ENCODE measurements at places on chromosomes 1 and 21.

DNA sequence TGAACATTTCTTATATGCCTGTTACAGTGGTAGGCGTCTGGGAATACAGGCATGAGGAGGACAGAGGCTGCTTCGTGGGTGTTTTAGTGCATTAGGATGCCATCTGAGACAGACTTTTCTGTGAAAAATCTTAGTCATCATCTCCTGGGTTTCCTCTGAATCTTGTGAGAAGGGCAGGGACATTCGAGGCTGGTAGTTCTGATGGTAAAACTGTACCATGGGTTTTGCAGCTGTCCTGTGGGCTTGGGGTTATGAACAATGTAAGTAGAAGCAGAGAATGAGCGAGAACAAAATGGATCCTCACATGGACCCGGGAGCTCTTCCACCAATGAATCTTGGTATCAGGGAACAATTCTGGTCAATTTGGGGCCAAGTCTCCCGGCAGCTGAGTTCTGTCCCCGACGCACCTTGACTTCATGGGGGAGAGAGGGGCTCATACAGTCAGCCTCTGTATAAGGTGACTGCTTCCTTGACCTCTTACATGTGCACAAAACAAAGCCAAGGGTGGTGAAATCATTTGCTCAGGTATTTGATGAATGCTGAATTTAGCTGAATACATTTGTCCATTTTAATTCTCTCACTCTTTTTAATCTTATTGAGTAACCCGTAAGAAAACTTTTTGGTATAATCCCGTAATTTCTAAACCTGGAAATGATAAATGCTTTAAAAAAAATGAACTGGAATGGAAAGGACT is 63.6 kb upstream of the ERRFI1 start:
- no peak for DNase-seq

DNA sequence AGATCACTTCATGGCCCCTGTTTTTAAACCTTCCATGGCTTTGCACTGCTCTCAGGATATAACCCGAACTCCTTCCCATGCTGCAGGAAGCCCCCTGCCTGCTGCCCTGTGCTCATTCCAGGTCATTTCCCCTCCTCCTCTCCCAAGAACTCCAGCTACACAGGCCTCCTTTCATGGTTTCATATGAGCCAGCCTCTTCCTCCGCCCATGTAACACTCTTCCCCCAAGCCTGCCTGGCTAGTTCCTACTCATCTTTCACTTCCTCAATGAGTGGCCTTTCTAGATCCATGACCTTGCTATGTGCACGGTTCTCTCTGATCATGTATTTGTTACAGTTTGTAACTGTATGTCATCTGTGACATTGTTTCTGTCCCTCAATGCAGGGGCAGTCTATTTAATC is 3.1 kb upstream of the NCF2 start:
- no peak for DNase-seq

- no peak for DNase-seq
Measured at GRCh38 chr21:29074783-29075182, 1.3 kb upstream of the CCT8 start.

- no peak for DNase-seq
Measured at GRCh38 chr1:22591576-22591975, 28.3 kb downstream of the EPHA8 start.

- DNase-seq = no peak
Measured at GRCh38 chr1:98910827-98911226, 93.8 kb downstream of the PLPPR5 start.

DNA sequence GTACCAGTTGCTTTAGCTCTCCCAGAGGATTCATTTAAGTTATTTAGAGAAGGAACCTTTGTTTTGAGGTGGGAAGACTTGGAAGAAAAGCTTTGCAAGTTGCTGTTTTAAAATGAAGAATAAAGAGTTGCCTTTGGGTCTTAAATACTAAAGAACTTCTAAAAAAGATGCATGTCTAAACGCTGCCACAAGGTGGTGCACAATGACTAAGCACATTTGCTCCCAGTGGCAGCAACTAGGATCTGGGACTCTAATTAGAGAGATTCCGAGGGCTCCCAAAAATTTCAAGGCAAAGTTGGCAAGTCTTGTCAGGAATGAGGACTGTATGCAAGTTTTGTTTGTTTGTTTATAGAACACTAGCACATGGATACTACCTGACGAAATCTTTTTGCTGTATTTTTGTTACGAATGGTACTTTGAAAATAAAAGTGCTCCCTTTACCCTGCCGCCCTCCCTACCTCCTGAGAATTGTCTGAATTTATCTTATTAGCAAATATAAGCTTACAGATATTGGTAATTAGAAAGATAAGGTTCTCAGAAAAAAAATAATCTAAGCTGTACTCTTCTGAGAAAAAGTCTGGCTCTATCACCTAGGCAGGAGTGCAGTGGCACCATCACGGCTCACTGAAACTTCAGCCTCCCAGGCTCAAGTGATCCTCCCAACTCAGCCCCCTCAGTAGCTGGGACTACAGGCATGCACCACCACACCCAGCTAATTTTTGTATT is 121.8 kb downstream of the HFM1 start:
- DNase-seq = peak; percentile 51

DNA sequence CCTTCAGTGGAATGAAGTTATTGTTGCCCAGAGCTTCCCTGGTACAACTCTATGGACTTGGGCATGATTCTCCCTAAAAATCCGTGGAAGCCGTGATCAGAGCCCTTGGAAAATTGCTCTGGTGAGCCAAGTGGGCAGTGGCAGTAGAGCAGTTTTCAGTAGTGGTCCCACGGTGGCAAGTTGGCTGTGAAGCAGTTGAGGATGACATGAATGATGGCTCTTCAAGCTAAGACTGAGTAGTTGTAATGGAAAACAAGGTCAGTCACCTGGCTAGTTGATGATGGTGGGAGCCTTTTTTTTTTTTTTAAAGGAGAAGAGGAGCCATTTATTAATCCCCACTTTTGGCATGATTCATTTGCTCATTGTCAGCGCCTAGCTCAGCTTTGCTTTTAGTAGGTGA is 36.2 kb downstream of the PBX1 start:
- DNase-seq = no peak

DNA sequence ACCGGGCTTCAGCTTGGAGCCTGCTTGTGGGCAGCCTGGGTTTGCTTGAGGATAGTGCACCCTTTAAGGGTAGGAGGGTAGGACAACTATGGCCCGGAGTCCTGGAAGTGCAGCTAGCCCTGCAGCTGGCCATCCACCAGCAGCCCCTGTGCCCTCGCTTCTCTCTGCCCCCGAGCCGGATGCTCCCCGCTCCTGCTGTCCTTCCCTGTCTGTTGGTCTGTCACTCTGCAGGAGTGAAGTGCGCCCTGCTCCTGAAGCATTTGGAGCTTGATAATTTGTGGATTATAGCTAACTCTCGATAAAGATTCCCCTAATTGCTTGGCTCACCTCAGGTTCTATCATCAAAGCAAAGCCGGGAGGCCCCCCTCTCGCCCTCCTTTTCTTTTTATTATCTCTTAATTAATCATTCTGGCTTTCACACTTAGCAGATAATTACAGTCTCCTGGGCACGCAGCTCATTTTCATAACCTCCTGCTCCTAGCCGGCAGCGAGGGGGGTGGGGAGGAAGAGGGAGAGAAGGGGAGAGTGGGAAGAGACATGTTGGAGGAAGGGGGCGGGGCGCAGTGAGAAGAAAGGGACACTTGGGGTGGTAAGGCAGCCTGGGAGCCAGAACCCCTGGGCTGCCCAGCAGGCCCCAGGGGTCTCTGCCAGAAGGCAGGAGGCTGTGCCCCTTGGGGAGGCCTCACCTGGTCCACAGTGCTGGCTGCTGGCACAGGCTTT is 14.4 kb downstream of the KIRREL1 start:
- no peak for DNase-seq

- DNase-seq = no peak
Measured at GRCh38 chr1:7013833-7014639, 228.8 kb downstream of the CAMTA1 start.

DNA sequence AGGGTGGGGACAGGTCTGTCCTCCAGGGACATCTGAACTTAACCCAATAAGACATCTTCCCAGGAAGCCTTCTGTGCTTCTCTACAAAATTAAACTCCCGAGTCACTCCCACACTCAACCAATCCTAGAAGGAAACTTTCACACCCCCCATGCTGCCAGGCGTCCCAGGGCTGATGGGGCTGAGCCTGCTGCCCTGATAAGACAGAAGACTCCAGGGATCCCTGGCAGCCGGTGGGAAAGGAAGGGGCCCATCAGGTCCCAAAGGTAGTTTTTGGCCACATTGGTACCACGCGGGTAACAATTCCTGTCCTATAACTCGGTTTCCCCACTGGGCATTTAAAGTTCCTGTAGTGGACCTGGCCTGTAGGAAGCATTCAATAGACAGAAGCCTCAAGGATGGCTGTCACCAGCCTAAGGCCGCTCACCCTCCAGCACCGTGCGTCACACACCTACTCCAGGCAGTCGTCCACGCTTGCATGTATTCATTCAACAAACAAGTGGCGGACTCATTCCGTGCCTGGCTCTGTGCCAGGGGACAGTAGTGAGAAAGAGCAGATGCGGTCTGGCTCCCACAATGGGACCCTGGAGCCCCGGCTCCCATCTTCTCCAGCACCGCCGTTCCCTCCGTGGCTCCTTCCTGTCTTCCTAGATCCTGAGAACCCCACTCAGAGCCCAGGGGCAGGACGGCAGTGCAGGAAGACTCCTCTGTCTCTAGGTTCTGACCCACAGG is 465.2 kb downstream of the NPHP4 start:
- no peak for DNase-seq

DNA sequence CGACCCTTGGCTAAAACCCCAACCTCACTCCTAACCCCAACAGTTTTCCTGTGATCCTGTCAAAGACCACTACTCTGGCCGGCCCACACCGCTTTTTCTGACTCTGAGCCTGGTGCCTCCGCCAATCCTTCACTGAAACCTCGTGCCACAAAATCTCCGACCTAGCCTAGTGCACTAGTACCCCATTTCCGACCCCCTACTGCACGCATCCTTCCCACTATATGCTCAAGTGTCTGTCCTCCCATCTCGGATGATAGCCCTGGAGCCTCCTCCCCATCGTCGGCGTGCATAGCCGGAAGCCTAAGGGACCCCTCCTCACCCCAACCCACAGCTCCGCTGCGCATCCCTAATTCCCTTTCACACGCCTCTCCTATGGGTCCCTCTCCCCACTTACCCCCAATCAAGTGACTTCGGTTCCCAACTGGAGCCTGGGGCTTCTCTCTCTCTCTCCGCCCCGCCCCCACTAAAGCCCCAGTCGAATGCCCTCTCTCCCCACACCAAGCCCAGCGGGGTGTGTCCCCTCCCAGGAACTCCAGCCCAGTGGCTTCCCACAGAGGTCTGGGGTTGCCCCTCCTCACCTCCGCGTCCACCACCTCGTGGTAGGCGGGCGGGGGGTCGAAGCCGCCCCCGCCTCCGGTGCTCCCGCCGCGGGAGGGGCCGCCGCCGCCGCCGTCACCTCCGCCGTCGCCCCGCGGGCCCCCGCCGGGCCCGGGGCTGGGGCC is 791 bp downstream of the USP24 start:
- no peak for DNase-seq

GRCh38 chr1:210367566-210367965 is 38.9 kb downstream of the HHAT start:
- no peak for DNase-seq

DNA sequence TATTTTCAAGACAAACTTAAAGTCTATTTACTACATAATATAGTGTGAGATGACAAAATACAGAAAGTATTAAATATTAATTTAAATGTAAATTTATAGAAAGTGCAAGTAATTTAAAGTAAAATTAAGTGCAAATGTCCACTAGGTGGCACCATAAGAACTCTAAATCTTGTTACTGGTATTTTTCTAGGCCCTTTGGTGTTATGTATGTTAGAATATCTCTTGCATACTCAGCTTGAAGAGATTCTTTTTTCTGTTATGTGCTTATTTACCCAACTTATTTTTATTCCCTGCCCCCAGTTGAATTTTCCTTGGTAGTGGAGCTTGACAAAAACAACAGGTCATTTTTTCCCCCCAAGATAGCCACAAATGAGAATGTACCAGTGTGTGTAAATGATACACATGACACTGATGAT is 71.5 kb downstream of the RPS6KC1 start:
- DNase-seq = no peak

DNA sequence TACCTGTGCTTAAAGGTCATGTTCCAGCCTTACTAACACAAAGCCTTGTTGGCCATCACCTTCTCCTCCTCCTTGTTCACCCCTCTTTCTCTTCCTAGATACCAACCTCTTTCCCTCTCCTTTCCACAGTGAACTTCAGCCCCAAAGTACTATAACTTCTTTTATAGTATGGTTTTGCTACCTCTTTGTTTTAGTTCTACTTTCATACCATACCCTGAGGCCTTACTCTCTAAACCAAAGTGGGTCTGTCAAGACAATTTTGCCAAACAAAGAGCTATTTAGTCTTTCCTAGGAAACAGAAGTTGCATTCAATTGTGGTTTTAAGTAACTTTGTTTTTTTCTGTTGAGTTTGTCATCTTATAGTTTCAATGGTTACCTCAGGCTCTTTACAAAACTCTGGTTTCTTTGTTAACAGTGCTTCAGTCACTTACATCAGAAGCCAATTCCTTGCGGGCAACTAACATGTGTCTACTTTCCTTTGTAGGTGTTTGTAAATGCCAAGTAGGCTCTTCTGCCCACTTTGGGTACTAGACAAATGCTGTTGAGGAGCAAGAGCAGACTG is 623.9 kb upstream of the PKN2 start:
- no peak for DNase-seq

- DNase-seq = no peak
Measured at GRCh38 chr1:7595336-7595735, 175.8 kb upstream of the VAMP3 start.

DNA sequence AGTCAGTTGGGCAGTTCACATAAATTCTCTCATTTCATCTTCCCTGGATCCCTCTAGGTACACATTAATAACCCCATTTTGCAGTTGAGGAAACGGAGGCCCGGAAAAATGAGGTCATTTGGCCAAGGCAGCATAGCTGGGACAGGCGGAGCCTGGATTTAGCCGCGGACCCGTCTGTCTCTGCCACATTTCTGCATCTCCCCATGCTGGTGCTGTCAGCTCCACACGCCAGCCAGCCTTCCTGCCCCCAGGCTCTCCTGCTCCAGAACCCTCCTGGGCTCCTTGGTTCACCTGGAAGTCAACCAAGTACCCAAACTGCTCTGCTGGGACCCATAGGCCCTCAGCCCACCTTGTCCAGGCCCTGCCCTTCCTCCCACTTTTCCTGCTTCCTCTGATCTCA is 7.6 kb downstream of the FOXO6 start:
- no peak for DNase-seq

- DNase-seq = no peak
Measured at GRCh38 chr21:40300300-40300699, 433.1 kb downstream of the PCP4 start.

GRCh38 chr21:27532076-27532475 is 565.2 kb upstream of the ADAMTS5 start:
- peak; percentile 50 for DNase-seq

GRCh38 chr1:21297975-21298374 is 7.7 kb upstream of the ECE1 start:
- DNase-seq = no peak

GRCh38 chr1:209086486-209087192 is 496.9 kb upstream of the CAMK1G start:
- DNase-seq = no peak

DNA sequence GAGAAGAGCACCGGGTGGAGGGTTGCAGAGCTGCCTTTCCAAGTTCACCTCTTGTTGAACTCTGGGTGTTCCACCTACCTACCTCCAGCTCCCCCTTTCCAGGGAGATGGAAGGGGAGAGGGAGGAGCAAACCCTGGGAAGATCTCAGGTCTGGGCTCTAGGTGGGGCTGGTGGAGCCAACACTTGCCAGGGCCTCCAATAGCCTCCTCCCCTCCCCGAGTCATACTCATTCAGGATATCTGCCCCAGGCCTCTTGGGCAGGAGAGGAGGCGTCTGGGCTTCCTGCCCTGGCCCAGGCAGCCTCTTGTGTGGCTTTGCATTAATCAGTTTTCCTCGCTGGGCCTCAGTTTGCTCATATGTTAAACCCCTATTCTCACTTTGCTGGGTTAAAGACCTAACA is 13.4 kb downstream of the RAP1GAP start:
- no peak for DNase-seq

Measured in urinary bladder (tissue), 4 donors.